ENCODE measurements at places on chromosomes 13 and 19.
A peak's percentile ranks its signal among the peaks of the same experiment; 100 is the strongest.

GRCh38 chr19:12187625-12188024 is 24.7 kb downstream of the ZNF136 start:
- no peak for DNase-seq

GRCh38 chr19:40521276-40521675 is 54.5 kb downstream of the SPTBN4 start:
- no peak for DNase-seq

- no peak for DNase-seq
These were observed 469 bp upstream of the RNF6 start for GRCh38 chr13:26222520-26223046.

- DNase-seq, result no peak
These were observed 38.9 kb downstream of the STOML3 start for GRCh38 chr13:38951525-38952313.

DNA sequence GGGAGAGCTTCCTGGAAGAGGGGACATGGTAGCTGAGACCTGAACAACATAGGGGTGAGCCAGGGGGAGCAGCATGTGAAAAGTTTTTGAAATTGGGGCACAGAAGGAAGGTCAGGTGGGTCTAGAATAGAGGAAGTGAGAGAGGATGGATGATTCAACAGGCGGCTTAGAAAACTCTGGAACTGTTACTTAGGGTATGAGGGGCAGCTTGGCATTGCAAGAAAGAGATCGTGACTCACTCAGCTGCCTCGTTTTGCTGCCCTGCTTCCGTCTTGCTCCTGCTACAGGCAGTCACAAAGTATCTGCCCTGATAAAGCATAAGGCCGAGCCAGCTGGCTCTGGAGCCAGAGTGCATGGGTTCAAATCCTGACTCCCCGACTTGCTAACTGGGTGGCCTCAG is 1.3 kb upstream of the CEACAM20 start:
- no peak for DNase-seq

DNA sequence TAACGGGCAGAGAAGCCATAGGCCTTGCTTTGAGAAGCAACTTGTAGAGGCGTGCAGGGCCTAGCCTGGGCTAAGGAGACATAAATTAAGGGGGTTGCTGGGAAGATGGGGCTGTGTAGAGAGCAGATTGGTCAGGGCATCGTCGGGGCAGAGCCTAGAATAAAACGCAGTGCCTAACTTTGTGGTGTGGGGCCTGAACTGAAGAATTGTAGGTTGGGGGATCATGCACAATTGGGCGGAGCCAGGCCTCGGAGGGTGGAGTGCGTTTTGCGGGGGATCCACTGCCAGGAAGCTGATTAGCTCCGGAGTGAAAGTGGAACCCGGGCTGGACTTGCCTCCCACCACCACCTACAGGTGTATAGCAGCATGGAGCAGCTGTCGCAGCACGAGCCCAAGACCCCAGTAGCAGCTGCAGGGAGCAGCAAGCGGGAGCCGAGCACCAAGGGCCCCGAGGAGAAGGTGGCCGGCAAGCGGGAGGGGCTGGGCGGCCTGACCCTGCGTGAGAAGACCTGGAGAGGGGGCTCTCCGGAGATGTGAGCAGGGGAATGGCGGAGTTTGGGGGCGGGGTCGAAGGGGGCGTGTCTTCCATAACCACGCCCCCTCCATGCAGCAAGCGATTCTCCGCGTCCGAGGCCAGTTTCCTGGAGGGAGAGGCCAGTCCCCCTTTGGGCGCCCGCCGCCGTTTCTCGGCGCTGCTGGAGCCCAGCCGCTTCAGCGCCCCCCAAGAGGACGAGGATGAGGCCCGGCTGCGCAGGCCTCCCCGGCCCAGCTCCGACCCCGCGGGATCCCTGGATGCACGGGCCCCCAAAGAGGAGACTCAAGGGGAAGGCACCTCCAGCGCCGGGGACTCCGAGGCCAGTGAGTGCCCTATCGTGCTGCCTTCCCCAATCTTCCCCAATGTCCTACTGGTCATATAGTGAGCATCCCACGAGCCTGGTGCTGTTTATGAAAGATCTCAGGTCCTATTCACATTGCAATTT is 13.8 kb downstream of the DNASE2 start:
- DNase-seq, result peak; percentile 93

GRCh38 chr13:100535426-100536135 is 53.0 kb downstream of the GGACT start:
- DNase-seq, result peak; percentile 63

DNA sequence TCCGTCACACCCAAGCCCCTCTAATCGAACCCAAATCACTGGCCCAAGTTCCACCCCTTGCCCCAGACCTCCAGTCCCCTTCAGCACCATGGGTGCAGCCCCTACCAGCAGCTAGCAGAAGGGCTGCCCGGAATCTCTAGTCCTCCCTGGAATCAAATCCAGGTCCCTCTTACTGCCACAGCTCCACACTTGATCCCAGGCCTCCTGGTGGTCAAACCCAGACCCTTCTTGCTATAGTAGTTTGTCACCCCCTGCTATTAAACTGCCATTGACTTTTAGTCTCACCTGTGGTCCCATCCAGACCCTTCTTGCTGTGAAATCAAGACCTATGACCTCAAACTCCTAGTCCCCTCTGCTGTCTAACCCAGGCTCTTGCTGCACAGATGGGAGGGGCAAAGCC is 8.7 kb downstream of the HIPK4 start:
- no peak for DNase-seq

DNA sequence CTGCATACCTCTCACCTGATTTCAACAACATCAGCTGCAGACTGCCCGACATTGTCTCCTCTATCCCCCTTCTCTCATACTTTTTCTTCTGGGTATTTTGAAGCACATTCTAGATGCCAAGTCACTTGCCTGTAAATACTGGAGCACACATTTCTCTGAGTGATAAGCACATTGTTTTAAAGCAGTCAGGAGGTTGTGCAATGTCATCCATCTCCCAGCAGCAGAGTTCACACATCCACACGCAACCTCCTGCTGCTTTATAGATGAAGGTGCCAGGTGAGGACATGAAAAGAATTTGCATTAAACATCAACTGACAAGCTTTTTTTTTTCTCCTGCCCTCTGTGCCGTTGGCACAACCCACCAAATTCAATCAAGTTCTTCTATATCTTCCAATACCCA is 5.5 kb downstream of the UPK1A start:
- DNase-seq, result no peak

GRCh38 chr13:100108913-100109507 is 20.1 kb downstream of the PCCA start:
- DNase-seq, result no peak

DNA sequence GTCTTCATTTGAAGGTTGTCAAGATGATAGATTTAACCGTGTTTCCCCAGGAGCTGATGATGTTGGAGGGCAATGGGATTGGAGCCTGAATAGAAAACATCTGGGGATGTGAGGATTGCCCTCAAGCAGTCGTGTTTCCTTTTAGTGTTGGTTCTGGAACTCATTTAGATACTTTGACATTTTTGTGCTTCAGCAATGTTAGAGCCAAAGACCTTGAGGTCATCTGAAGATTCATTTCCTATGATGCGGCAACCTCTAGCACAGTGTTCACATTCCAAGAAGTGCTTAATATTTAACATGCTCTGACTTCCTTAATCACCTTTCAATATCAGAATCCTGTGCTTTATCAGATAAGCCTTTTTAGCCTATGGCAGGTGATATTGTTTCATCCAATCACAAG is 82.7 kb downstream of the SLC10A2 start:
- DNase-seq, result no peak

DNA sequence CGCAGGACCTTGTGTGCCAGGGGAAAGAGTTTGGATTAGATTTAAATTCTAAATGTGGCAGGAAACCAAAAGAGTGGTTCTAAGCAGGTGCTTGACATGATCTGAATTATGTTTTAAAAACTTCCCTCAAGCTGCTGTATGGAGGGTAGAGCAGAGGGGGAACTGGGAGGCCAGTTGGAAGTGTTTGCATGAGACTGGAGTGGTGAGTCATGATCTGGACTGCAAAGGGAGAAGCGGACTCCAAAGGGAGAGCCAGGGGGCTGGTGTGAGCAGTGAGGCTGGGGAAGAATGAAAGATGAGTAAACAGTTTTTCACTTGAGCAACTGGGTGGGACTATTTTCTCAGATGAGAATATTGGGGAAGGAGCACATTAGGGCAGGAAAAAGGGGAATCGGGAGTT is 206.1 kb downstream of the DNAJC15 start:
- DNase-seq, result peak; percentile 49

DNA sequence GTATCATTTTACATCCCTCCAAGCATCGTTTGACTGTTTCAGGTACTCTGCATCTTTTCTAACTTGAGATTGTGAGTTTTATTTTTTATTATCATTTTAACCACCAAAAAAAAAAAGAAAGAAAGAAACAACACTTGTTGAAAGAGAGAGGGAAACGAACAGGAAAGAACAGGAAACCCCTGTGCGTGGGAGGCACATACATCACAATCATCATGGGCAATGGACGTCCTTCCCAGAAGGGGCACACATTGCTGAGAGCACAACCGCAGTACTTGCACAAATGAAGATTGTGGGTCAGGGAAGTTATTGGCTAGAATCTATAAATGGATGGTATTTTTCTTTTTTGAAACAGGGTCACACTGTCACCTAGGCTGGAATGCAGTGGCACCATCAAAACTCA is 1.7 kb downstream of the CLC start:
- DNase-seq, result no peak

- DNase-seq, result no peak
These were observed 5.5 kb upstream of the SOHLH2 start for GRCh38 chr13:36219883-36220282.

- DNase-seq, result peak; percentile 65
These were observed 28.8 kb downstream of the EPN1 start for GRCh38 chr19:55703790-55704215.

DNA sequence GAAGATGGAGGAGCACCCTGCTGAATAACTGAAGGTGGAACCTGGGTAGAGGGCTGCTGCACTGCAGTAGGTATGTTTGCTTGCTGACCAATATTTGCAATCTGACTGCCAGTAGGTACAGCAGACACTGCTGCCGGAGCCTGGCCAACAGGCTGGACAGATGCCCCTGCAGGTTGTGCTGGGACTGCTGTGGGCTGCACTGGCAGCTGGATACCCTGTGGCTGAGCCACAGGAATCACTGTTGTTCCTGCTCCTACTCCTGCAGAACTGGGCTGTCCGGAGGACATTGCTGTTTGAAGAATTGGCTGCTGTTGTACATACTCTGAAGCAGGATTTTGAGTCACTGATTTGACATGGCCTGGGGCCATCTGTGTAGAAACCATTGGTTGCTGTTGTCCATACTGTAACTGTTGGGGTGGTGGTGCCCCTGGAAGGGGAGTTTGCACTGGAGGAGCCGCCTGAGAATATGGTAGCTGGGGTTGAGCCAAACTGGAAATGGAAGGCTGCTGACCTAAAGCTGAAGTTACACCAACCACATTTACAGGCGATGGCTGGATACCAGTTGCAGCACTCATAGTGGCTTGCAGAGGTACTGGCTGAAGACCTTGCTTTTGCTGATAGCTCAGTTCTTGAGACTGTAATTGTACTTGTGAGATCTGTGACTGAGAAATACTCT is 2.2 kb downstream of the TSC22D1 start:
- peak; percentile 33 for DNase-seq

Measured in AG08396 (cell line).